Effector memory CD8-positive, alpha-beta T cell (primary cell): ENCODE measurements at places on chromosomes 12 and 14.

GRCh38 chr14:76073717-76074116 lies 78.0 kb upstream of the GPATCH2L start:
- no peak for DNase-seq

- DNase-seq = no peak
Measured at GRCh38 chr14:93114713-93115068, 1.0 kb downstream of the ITPK1 start.

GRCh38 chr12:44627387-44628166 lies 248.5 kb downstream of the NELL2 start:
- DNase-seq = no peak

GRCh38 chr12:53235164-53235563 lies 3.2 kb upstream of the RARG start:
- DNase-seq = no peak

DNA sequence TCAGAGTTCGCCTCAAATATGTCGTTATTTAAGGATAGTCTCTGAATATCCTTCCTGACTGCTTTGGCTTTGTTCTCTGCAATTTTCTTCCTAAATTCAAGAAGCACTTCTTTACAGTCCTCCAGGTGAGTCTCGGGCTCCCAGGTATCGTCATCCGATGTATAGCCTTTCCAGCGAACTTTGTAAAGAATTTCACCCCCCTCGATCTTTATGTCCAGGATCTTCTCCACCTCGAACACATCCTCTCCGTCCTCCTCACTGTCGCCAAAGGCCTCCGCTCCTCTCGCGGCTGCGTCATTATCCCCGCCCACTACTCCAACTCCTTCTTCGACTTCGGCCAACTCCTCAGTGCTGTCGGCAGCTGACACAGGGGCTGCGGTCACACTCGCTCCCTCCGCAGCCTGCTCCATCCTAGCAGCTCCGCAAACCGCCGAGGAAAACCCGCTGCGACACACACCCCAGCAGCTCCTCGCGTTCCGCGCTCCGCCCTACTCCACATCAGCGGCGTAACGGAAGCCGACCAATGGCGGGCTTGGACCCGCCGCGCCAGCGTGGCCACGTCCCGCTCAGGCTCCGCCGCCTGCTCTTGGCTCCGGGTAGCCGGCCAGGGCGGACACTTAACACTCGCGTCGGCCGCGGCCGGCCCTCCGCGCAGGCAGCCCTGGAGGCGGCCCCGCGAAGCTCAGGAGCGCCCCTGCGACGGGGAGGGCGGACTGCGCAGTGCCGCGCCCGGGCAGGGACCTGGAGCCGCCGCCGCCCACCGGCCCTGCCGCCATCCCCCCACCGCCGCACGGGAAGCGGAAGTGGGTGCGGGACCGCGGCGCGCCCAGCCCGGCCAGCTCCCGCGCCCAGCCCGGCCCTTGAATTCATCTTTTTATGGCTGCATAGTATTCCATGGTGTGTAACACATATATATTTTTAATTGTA lies 4.1 kb downstream of the CD163L1 start:
- peak; percentile 22 for DNase-seq

GRCh38 chr12:105352052-105352451 lies 21.6 kb downstream of the C12orf75 start:
- no peak for DNase-seq

- DNase-seq = no peak
Measured at GRCh38 chr12:27779416-27779919, 565 bp upstream of the KLHL42 start.

DNA sequence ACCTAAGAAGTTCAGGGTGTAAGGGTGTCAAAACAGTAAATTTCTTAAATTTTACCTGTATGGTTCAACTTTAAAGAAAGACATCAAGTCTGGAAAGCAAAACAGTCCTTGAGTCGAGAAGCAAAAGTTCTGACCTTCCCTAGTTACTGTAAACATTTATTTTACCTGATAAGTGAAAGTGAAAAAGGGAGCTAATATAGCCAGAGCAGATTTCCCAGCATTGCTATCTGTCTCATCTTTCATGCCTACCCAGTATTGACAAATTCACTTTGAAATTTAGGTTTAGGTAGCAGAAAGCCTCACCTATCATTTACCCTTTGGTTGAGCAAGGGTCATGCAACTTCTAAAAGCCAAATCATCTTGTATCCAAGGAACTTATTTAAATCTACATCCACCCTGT lies 24.5 kb downstream of the SLC38A4 start:
- DNase-seq = no peak

DNA sequence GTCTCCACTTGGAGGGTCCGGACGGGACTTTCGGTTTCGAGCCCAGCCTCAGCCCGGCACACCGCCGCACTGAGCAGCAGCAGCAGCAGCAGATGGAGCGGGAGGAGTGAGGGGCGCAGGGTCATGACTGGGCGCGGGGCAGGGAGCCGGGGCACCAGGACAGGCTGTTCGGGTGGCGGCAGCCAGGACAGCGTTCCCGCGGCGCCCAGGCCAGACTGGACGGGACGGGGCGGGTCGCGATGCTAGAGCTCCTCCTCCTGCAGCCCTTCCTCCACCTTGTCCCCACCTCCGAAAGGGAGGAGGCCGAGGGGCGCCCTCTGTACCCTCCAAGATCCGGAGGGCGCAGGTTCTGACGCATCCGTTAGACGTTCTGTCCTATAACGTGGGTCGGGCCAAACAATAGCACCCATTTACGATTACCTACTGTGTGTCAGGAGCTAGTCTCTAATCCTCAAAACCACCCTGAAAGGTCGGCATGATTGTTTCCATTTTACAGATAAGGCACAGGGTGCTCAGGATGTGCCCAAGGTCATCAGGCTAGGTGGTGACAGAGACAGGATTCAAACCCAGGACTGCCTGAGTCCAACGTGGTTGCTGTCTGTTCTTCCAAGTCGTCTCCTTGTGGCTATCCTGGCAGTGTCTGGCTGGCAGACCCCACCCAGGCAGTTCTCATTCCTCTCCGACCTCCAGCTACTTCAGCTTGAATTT lies at the start of gene FKBP11:
Gene FKBP11, minus strand, starts transcription at position 189 of the 708 bp plus-strand sequence. Its CDS starts 64 bp downstream, at position 125.
- peak; percentile 78 for DNase-seq

DNA sequence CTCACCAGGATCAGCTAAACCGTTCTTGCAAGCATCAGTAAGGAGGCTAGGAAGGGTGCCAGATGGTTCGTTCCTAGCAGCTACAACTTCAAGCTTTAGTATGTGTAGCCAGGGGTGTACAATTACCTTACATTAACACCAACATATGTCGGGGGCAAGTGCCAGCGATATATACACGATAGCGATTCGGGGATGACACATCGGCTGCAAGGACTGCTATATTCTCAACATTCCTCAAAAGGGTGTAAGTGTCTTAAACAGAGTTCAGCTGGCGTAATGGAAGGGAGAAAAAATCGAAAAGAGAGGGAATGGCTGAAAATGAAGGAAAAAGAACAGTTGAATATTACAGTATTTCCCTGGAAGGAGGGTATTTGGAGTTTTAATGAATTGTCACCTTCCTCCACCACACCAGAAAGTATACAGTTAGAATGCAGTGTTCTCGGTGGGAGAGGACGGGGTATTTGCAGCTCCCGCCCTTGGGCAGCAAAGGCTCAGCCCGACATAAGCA lies 545 bp downstream of the LIMA1 start:
- no peak for DNase-seq

GRCh38 chr12:57135527-57136326 lies 7.4 kb downstream of the LRP1 start:
- no peak for DNase-seq

- no peak for DNase-seq
Measured at GRCh38 chr12:54272214-54272613, 7.7 kb downstream of the CBX5 start.

- DNase-seq = no peak
Measured at GRCh38 chr14:105968291-105968690, 441.9 kb downstream of the TMEM121 start.

DNA sequence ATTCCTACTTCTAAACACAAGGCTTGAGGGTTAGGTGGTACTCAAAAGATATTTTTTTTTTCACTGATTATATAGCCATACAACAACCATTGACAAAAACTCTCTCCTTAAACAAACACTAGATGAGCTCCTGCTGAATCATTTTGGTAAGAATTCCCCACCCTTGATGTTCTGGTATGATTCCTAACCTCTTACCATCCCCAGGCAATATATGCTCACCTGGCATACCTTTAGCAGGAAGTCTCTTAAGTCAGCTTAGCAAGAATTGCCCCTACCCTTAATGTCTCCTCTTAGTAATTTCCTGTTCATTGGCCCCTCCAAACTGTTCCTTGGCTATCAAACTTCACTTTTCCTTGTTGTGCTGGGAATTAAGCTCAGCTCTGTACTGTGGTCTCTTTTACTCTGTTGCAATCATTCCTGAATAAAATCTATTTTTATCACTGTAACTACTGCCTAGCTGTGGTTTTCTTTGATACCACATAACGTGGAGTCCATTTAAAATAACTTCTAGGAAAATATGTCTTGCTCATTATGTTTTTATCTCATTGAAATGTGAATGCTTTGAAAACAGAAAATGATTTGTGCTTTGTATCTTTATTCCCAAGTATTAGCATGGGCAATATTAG lies 712.6 kb downstream of the SLC16A7 start:
- DNase-seq = no peak

DNA sequence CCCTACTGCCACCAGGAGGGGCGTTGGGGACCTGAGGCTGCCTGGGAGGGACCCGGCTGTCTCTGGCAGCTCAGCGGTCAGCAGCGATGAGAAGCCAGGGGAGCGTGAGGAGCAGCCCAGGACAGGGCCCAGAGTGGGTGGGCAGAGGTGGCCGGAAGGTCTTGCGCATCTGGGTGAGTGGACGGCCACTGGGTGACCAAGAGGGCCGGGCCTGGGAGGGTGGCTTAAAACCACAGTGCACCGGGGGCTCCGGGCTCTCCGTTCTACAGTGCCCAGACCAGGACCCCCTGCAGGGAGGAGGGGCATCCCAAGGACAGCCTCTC lies 10.0 kb downstream of the INF2 start:
- DNase-seq = no peak

- no peak for DNase-seq
Measured at GRCh38 chr12:45696049-45696448, 33.5 kb upstream of the ARID2 start.

GRCh38 chr14:90602088-90602687 lies 205.4 kb downstream of the CALM1 start:
- no peak for DNase-seq

GRCh38 chr12:31582155-31582554 lies 8.8 kb downstream of the DENND5B start:
- no peak for DNase-seq

DNA sequence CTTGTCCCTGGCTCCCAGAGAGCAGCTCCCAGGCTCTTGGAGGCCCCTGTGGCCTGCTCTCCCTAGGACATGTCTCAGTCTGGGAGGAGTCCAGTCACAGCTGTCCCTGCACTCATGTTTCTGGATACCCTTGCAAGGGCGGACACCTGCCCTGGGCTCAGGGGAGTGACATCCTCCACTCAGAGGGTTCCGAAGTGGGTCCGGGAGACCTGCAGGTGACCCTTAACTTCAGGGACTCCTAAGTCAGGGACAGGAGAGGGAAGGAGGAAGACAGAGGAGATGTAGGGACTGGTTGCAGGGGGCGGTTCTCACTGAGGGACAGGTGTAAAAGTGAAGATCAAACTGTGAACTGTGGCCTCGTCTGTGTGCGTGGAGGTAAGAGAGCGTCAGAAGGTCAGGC lies 37.6 kb downstream of the CACNA2D4 start:
- DNase-seq = no peak

DNA sequence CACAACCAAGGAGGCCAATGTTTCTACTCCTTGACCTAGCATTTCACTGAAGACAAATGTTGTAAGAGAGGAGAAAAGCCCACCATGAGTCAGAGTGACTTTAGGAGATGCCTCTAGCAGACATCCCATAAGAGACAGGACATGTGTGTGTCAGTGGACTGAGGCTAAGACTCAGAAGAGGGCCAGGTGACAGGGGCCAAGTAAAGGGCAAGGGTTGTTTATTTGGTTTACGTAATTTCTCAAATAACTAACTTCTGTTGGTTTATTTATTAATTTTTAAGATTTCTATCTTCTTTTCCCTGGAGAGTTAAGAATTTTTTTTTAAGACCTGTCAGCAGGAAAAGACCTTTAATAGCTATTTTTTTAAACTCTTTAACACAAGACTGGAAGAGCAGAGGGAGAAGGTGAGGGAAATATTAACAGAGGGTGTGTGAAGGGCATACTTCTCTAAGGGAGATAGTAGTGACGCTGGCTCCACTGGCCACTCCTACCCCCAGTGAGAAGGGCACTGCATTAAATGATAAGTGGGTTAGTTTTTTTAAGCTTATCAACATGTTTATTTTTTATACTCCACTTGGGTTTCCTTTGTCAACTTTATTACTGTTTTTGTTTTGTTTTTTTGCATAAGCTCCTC lies 3.4 kb downstream of the PNP start:
- DNase-seq = no peak

- DNase-seq = no peak
Measured at GRCh38 chr14:86787717-86788116, 1205.3 kb downstream of the GALC start.

DNA sequence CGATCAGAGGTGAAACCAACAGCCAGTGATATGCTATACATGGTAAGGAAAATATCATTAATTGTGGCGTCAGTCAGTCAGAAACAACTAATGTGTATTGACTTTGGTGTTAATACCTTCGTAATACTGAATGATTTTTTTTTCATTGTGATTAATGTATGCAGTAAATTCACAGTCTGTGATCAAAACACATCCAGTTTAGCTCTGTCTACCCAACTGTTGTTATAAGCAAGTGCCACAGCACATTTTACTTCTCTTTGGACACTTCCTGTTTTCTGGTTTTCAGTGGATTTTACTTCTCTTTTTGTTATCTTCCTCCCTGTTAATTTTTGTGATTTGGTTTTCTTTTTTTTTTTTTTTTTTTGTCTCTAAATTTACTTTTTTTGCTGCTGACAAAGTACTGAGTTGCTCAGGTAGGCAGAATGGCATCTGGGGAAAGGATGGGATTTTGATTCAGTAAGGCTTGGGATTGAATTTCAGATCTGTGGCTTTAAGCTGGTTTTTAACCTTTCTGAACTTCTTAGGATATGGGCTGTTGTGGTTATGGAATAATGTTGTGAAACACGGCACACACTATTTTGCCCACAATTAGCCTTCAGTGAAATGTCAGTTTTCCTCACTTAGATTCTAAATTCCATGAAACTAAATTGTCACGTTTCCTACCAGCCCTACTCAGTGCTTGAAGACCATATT lies 604 bp downstream of the GLIPR1 start:
- no peak for DNase-seq

- DNase-seq = no peak
Measured at GRCh38 chr14:89851106-89851505, 103.4 kb downstream of the EFCAB11 start.
